ENCODE measurements at places on chromosomes 5 and 9.
A peak's percentile ranks its signal among the peaks of the same experiment; 100 is the strongest.

- peak; percentile 5 for DNase-seq
Observed at GRCh38 chr5:50958852-50959457, 292.5 kb downstream of the PARP8 start.

GRCh38 chr9:76873056-76873792 lies 32.7 kb downstream of the PRUNE2 start:
- peak; percentile 79 for DNase-seq

DNA sequence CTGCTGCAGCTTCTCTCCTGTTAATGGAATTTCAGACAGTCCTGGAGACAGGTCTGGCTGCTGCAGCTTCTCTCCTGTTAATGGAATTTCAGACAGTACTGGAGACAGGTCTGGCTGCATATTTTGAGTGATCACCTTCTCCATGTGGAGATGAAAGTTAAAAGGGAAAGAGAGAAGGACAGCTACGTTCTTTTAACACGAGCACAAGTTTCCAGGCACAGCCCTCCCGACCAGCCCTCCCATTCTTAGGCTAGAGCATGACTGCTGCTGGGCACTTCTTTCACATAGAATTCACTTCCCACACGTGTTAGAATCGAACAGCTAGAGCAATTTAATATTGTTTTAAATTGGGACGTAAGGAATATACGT lies 133.3 kb upstream of the DMRT1 start:
- DNase-seq = no peak

DNA sequence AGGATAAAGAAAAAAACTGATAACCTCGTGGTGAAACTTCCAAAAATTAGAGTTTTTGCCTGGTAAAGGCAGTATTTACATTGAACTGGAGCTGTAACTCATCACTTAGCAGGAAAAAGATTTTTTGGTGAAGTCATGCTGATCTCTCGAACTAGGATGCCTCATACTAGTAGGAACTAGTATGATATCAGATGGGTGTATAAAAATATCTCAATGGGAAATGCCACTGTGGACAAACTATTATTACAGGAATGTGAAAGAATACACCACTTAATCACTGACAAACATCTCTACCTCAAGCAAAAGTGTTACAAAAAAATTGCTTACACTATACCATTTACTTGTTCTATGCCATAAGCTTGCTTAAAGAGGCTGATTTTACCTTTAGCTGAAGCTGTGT lies 28.4 kb downstream of the RFX3 start:
- DNase-seq = no peak

DNA sequence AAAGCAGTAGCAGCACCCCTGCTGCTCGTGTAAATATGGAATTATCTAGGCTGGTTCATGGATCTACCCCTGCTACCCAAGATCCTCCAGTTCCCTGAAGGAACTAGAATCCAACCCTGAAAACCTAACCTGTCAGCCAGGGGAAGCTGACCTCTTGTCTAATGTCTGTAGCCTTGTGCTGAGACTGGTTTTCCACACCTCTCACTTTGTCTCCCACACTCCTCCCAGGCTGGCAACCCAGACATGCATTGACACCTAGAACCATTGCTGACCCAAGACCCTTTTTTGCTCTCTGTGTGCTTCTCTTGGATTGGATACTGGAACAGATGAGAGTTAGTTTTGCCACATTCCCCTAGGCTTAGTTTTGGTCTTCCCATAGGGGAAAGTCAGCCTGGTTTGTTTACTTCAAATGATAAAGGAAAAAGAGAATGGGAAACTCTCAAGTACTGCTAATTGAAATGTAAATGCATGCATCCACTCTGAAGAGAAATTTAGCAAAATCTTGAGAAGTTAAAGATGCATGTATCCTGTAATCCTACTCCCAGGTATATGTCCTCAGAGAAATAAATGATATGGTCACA lies 36.6 kb upstream of the NR4A3 start:
- no peak for DNase-seq

- no peak for DNase-seq
Observed at GRCh38 chr5:68406767-68407241, 191.2 kb downstream of the PIK3R1 start.

DNA sequence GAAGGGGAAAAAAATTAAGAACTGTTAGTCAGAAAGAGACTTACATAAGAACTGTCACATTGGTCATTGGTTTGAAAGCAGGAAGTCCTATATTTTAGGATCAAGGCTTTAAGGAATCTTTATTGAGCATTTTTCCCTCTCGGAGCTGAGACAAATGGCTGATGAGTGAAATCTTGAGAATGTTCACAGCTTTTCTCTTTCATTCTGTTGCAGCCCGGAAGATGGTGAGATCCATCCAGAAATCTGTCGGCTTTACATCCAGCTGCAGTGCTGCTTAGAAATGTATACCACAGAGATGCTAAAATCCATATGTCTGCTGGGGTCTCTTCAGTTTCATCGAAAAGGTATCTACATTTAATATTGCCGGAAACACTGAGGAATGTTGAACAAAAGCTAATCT lies 69.7 kb downstream of the RGS7BP start:
- DNase-seq = no peak

DNA sequence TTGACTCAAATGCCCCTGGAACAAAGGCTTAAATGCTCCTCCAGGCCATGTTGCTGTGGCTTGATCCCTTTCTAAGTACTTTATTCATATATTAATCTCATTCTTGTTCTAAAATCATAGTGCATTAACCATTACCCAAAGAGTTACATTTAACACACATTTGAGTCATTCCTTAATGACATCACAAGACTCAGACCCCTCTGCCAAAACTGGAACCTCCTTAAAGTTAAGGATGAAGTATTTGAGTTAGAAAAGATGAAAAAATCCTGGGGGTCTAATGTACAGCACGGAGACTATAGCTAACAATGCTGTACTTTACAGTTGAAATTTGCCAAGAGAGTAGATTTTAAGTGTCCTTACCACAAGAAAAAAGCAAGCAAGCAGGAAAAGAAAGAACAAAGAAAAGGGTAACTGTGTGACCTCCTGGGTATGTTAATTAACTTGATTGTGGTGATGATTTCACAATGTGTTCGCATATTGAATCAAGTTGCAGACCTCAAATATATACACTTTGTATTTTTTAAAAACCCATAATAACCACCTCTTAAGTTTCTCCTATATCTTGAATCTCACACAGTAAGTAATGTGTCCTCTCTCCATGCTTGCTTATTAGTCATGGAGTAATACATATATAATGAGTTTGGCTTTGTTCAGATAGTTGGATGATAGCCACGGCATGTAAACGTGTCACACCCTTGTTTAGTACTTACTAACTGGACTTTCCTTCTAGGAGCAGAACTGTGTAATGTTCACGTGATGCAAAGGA lies 376.9 kb downstream of the SEMA5A start:
- no peak for DNase-seq

- DNase-seq = no peak
Observed at GRCh38 chr9:114895521-114895991, 34.8 kb downstream of the TNFSF8 start.

DNA sequence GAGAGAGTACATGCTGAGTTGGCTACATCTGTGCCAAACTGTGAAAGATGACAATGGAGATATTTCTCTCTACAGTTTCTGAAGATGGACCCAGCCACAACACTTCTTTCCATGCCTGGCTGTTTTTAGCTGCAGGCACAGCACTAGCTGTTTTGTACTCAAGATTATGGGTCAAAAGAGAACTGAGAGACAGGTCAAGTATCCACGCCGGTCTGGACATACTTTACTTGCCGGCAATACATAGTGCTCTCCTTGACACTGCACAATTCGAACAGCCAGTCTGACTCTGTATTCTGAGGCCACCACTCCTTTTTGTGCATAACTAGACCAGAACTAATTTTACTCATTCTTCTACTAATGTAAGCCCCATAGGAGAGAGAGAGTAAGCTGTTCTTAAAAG lies 2.6 kb downstream of the PRLR start:
- DNase-seq = no peak

GRCh38 chr9:75941066-75941465 lies 50.6 kb downstream of the PCSK5 start:
- no peak for DNase-seq

- DNase-seq = no peak
Observed at GRCh38 chr5:91297994-91298393, 85.1 kb downstream of the ARRDC3 start.

DNA sequence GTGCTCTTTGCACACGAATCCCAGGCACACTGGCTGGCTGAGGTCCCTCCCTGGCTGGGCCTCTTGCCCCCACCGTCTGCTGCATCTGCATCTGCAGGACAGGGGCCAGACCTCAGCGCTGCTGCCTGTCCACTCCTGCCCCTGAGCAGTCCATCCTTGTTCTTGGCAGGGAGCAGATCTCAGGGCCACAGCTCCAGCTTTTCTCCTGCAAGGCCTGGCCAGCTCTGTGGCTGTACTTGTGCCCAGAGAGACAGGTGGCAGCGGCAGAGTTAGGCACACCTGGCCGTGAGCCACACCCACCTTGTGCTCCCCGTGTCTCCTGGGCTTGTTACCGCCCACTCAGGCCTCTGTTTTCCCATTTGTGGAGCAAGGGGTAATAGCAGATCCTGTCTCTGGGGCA lies 13.9 kb downstream of the NEK6 start:
- DNase-seq = no peak

DNA sequence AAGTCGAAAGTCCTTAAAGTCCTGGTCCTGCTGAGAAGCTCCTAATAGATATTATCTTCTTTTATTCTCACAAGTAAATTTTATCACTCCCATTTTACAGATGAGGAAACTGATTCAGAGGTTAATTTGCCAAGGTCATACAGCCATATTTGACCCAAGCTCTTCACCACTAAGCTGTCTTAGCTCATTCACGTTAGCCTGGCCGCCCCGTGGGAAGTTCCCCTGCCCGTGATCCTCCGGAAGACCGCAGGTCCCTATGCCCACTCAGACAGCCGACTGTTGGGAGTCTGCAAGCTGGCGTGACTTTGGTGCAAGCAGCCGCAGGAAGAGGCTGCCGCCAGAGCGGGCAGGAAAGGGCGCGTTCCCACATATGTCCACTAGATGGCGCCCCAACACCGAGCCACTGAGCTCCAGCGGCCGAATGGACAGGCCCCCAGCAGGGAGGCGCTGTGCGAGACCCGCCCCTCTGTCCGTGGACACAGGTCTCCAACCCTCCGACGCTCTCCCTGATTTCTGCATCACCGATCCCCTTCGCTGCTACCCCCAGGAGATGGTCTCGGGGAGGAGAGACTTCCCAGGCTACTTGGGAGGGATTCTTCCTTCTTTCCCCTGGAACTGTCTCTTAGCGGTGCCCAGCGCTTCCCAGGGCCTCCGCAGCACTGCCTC lies 10.0 kb upstream of the ARAP3 start:
- DNase-seq = peak; percentile 72

- no peak for DNase-seq
Observed at GRCh38 chr5:167843881-167844572, 447.4 kb upstream of the WWC1 start.

DNA sequence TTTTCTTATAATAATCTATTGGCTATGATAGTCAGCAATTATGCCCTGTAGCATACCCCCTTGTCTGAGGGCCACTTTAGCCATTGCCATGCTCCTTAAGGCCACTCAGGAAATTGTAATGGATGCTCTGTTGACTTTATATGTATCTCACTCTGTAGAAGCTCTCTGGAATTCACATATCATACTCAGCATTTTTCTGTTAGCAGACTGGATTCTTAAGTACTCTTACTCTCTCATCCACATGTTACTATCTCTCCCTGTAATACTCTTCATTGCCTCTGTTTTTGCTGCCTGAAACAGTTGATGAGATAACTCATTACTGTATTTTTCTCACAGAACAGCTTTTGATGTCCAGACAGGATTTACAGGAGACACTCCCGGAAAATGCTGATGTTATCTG lies 24.2 kb downstream of the TMEM232 start:
- no peak for DNase-seq

DNA sequence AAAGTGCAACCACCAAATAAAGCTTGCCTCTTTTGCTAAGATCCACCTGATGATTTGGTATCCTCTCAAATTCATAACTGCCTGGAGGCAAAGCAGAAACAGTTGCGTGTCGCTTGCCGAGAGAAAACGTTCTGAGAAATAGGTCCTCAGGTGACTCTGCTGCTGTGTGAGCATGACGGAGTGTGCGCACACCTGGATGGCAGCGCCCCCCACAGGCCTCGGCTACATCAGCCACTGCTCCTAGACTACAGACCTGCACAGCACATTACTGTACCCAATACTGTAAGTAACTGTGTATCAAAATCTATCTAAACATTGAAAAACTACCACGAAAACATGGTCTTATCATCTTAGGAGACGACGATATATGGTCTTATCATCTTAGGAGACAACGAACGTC lies 87.4 kb downstream of the CAMSAP1 start:
- DNase-seq = no peak

DNA sequence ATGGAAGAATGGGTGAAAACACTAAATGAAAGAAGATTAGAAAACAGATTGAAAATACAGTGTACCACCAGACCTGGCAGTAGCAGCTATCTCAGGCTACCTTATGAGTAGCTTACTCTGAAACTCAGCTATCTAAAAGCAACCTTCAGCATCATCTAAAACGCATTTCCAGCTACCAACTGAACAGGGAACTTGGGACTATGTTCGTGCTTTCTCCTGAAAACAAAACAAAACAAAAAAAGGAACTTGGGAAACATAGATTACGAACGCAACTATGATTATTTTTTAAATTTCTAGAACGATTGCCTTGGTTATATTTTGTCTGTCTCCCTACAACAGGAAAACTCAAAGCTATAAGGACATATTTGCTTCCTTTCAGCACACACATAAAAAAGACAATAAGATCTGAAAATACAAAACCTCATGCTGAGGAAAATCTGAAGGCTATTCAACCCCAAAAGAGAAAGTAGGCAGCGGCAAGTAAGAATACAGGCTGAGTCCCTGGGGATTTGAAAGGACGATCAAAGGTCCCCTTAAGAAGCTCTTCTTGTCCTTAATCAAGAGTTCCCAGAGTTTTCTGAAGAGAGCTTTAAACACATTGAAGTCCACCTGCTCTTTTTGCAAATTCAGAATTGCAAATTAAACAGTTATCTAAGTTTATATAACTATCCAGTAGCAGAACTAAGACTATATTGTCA lies 53.4 kb downstream of the OR2K2 start:
- no peak for DNase-seq

DNA sequence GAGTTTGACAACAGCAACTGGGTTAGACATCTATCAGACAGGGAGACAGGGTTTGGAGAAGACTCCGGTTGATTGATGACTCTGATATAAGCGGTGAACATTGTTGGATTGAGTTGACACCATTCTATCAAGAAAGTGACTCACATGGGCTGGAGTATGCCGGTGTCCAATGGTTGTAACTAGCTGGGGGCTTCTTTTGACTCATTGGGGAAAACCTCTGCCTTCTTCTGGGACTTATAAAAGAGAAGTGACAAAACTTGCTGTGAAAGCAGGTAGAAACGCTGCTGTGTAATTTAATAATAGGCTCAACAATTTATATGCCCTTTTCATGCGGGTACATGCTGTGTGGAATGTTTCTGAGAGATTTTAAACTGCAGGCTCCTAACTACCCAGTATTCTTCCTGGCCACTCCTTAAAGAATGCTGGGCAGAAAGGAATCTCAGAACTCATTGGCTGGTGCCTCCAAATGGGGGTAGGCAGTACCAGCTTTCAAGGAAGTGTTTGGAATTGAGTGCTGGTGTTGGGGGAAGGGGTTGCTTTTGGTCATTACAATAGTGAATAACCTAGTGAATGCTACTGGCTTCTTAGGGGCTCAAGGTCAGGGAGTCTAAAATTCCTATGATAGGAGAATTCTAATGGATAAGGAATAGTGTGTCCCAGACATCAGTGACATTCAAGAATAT lies 43.9 kb downstream of the FYB1 start:
- DNase-seq = no peak

Data from hippocampal formation (tissue), 2 donors.